H1 (cell line): ENCODE measurements at places on chromosomes 3 and 15.

- no peak for DNase-seq
Observed at GRCh38 chr3:39295184-39295775, 15.4 kb upstream of the CX3CR1 start.

GRCh38 chr15:74381190-74381453 lies 13.7 kb upstream of the CYP11A1 start:
- no peak for DNase-seq

- no peak for DNase-seq
Observed at GRCh38 chr3:28134792-28135375, 106.5 kb upstream of the CMC1 start.

GRCh38 chr15:94478763-94479162 lies 247.4 kb downstream of the MCTP2 start:
- DNase-seq, result no peak

- DNase-seq, result no peak
Observed at GRCh38 chr3:32283304-32283703, 44.8 kb downstream of the CMTM8 start.

GRCh38 chr3:47270526-47270925 lies 12.1 kb downstream of the KIF9 start:
- DNase-seq, result no peak

- DNase-seq, result no peak
Observed at GRCh38 chr3:27792869-27793268, 70.7 kb upstream of the EOMES start.
